ENCODE measurements at places on chromosomes 12 and 14. TPM values are rescaled to one million over a fixed set of nuclear protein-coding genes. Genes with fewer than 3 reads are reported as not detected.

GRCh38 chr12:82740129-82741000 is 53.7 kb downstream of the TMTC2 start:
- no peak for ATAC-seq

DNA sequence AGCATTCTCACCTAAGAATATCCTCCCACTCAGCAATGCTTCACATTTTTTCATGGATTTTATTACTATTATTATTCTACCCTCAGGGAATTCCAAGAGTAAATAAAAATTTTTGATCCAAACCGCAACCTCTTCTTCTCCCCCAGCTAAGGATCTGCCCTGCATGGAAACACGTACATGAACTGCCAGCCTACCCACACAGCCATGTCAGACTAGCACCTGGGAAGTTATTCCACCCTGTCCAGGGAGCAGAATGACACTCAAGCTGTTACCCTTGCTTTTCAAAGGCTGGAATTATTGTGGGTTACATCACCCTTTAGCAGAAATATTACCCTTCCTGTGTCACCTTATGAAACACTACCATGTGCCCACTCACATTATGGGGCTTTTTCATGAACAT is 227.3 kb upstream of the USP15 start:
- peak; percentile 59 for ATAC-seq

- ATAC-seq = no peak
Measured at GRCh38 chr12:41286426-41286825, 98.3 kb downstream of the PDZRN4 start.

- ATAC-seq = no peak
Measured at GRCh38 chr12:91093341-91093740, 18.0 kb downstream of the LUM start.

GRCh38 chr12:6843118-6843902 is 2.6 kb downstream of the GNB3 start:
- ATAC-seq = no peak

DNA sequence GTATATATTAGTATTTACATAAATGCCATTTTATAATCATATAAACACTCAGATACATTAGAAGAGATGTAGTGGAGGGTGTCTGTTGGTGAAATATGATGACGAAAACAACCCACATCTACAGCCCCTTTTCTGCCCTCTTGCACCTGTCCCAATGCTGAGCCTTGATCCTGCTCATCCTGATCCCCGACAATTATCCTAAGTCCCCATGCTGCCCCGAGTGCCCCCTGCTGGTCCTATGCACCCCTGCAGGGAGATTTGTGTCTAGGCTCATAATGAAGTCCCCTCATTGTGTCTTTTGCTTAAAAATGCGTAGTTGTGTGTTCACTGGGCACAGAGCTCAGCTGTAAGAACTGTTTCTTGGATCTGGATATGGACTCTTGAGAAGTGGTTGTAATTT is 554.5 kb downstream of the TMEM121 start:
- ATAC-seq = no peak

GRCh38 chr12:25959071-25959961 is 834 bp downstream of the RASSF8 start:
- peak; percentile 13 for ATAC-seq

- ATAC-seq = no peak
Measured at GRCh38 chr14:32350020-32350419, 20.9 kb downstream of the AKAP6 start.

GRCh38 chr14:33285902-33286700 is 347.4 kb downstream of the NPAS3 start:
- ATAC-seq = no peak

GRCh38 chr14:74671789-74672188 is 41.1 kb downstream of the AREL1 start:
- no peak for ATAC-seq

GRCh38 chr12:125210104-125210755 is 145.0 kb downstream of the AACS start:
- no peak for ATAC-seq

- no peak for ATAC-seq
Measured at GRCh38 chr12:71664411-71665089, 449 bp downstream of the THAP2 start.

DNA sequence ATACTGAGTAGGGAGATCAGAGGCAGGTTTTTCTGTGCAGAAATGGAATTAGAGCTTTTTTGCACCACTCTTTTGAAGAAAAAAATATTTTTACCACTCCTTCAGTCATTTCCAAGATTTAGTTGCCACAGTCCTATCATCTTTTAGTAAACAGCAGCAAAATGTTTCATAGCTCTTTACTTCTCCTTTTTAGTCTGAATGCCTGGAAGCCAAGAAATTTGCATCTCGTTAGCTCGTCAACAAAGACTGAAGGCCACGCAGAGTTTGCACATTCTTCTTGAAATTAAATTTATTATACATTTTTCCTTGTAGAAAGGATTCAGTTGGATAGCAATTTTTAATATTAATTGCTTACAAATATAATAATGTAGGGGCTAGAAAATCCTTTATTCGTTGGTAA is 544.5 kb upstream of the ATP2B1 start:
- ATAC-seq = no peak

DNA sequence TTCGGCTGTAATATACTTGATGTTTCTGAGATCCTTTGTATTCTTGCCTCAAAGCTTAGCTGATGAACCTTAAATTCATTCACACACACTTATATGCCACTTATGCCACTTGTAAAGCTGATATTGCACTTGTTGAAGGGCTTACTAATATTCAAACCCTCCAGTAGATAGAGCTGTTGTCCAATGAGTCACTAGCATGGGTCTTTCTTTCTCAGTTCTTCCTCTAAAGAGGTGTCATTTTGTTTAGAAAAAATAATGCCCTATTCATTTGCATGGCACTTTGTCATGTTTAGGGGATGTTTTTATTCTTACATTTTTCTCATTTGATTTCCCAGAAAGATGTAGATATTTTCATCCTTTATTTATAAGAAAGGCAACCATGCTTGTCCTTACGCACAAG is 56.4 kb downstream of the MON2 start:
- no peak for ATAC-seq

DNA sequence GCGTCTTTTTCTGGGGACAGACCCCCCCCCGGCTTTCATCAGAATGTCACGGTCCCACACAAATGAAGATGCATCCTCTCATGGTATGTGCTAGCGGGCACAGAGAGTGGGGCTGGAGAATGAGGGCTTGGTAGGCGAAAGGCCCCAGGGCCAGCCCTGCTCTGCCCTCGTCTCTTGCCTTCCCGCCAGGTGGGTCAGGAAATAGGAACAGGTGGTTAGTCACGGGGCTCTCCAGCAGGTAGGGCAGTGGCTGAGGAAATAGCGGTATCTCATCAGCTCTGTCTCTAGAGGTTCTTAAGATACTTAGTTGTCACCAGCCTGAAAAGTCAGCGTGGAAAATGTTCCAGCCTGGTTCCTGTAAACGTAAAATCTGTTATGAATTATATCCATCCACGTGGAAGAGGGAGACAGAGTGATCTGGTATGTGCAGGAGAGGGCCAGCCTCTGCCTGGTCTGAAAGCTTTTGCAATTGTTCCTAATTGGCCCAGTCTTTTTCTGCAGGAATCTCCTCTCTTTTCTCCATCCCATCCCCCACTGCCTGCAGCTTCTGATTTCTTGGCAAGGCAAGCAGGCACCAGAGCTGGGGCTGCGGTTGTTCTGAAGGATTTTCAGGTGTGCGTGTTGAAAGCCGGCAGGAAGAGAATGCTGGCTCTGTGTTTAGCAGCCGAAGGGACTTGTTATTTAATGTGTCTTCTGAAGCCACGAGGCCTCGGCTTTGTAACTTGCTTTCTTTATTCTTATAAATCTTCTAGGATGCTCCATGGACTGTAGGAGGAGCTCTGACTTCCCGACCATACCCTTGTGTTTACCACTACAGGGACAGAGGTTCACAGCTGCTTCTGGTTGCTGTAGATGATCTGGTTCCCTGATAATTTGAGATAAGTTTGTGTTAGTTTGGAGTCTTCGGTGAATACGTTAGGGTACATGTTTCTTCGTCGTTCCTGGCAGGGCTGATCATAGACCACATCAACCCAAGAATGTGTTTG is 131.1 kb downstream of the CACNA1C start:
- ATAC-seq = peak; percentile 84

DNA sequence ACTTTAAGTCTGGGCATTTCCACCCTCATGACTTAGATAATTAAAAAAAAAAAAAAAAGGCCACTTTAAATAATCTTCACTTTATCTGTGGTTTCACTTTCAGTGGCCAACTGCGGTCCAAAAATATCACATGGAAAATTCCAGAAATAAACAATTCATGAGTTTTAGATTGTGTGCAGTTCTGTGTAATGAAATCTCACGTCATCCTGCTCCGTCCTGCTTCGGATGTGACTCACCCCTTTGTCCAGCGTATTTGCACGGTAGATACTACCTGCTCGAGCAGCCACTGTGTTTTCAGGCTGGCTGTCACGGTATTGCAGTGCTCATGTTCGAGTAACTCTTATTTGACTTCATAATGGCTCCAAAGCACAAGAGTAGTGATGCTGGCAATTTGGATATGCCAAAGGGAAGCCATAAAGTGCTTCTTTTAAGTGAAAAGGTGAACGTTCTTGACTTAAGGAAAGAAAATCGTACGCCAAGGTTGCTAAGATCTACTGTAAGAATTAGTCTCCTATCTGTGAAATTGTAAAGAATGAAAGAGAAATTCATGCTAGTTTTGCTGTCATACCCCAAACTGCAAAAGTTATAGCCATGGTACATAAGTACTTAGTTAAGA is 2.4 kb downstream of the E2F7 start:
- no peak for ATAC-seq

OVCH1 gene
- total RNA-seq = 0.08 TPM

IGFBP6 gene
- total RNA-seq = 4.2 TPM
